NCI-H187 treated with DMSO at 0.1 percent for 48 hours (cell line): ENCODE measurements at places on chromosomes 12 and 14.

- no peak for DNase-seq
Measured at GRCh38 chr14:51862176-51862796, 1.9 kb downstream of the GNG2 start.

DNA sequence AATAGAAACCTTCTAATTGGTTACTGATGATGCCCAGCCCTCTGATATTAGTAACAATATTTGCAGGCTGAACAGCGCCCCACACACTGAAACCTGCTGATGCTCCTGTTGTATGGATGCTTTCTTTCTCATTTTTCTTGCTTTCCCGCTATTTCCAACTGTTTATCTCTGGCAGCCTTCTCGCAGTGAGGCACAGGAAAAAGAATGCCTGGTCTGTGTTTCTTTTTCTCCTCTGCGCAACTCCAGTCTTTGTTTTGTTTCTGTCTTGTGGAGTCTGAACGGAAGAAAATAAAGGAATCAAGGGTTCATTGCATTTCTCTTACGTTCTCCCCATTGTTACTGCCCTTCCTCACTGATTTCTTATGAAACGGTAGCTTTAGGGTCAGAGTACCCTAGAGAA is 451.2 kb downstream of the EGLN3 start:
- no peak for DNase-seq

- DNase-seq, result no peak
Measured at GRCh38 chr14:44847526-44848309, 114.0 kb downstream of the KLHL28 start.

DNA sequence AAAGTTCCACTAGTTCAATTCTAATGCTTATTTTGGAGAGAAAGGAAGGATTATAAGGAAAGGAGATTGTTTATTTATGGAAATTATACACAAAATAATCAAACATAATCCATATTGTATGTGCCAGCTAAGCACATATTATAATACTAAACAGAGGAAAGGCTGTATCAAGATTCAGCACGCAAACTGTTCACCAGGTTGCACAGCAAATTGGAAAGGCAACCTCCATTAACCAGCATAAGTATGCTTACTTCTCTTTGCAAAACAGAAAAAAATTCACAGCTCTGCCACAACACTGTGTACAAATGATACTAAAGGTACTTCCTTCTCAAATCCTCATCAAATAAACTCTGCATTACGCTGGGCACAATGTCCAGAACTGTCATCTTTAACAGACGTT is 146.3 kb downstream of the MED13L start:
- no peak for DNase-seq

DNA sequence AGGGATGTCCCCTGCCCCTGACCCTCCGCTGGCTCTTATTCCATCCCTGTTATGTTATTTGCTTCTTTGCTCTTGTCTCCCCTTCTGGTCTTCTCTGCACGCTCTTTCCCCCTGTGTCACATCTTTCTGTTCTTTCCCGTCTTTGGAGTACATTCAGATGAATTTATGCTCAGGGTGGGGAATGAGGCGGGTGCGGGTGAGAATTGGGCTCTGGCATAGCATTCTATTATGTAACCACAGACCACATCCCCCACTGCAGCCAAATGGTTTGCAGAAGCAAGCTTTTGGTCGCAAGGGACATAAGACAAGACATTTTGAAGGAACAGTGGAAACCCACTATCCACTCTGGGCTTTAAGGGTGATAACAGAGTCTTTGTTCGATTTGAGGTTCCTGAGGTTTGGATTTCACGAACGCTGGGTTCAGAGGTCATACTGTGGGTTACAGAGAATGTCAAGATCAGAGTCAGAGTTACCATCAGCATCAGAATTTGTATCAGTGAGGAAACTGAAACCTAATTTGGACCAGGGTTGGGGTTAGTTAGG is 3.8 kb downstream of the ENDOU start:
- DNase-seq, result no peak

- no peak for DNase-seq
Measured at GRCh38 chr14:98200601-98201000, 1071.4 kb downstream of the BCL11B start.

- DNase-seq, result no peak
Measured at GRCh38 chr14:45096218-45096617, 12.3 kb downstream of the PRPF39 start.

GRCh38 chr14:101979666-101980065 is 15.3 kb downstream of the DYNC1H1 start:
- no peak for DNase-seq

DNA sequence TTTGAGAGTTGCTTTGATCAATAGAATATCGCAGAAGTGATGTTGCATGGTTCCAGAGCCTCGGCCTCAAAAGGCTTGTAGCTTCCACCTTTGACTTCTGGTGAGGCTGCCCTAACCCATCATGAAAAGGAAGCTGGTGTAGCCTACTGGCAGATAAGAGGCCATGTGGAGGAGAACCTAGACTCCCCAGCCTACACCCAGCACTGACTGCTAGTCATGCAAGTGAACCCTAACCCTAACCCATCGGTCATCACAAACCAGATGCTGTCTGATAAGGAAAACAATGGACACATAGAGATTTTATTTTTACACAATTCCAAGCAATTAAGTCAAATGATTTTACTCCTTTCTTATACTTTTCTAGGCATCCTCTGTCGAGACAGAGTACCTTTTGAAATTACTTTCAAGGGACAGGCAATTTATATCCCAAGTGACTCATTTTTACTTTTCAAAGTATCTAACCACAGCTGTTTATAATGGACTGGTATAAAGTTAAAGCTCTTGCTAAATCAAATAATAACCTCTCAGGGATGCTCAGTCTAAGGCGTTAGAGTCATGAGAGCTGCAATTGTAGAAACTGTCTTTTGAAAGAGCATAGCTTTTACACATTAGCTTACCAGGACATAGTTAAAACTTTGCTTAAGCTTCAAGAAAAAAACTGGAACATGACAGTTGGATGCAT is 17.6 kb downstream of the PTPRB start:
- no peak for DNase-seq

DNA sequence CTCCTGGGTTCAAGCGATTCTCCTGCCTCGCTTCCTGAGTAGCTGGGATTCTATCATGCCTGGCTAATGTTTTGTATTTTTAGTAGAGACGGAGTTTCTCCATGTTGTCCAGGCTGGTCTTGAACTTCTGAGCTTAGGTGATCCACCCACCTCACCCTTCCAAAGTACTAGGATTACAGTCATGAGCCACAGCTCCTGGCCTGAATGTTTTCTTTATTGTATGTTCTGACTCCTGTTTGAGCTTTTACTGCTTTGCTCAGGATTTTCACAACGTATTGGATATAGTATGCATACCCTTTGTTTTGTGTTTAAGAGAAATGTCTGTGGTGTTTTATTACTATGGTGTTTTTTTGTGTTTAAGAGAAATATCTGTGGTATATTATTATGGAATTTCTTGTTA is 37.2 kb downstream of the ATF7IP start:
- DNase-seq, result no peak
